ENCODE measurements at places on chromosomes 3 and 15. TPM values are rescaled to one million over a fixed set of nuclear protein-coding genes. Genes with fewer than 3 reads are reported as not detected.

VPS8 gene
- 22.3 TPM for total RNA-seq

GPR87 gene
- not detected for total RNA-seq

TF gene
- total RNA-seq, result 0.08 TPM

CNBP gene
- 251 TPM for total RNA-seq

SIDT1 gene
- total RNA-seq, result 0.13 TPM

SKOR1 gene
- 0.13 TPM for total RNA-seq

GOLGA6D gene
- not detected for total RNA-seq

XIRP1 gene
- total RNA-seq, result not detected

ANKRD34C gene
- total RNA-seq, result not detected

COPS2 gene
- total RNA-seq, result 39.6 TPM

KLHL18 gene
- 13.4 TPM for total RNA-seq

POLR2M gene
- 31.8 TPM for total RNA-seq

SMCO1 gene
- total RNA-seq, result not detected

ATP2B2 gene
- not detected for total RNA-seq

PLA2G4D gene
- total RNA-seq, result not detected

GATA2 gene
- total RNA-seq, result 1.7 TPM

OCA2 gene
- total RNA-seq, result 0.16 TPM

HIGD1A gene
- total RNA-seq, result 78.2 TPM

STRC gene
- not detected for total RNA-seq

SEMA3B gene
- 3.1 TPM for total RNA-seq

SPINT1 gene
- 4.1 TPM for total RNA-seq

C3orf22 gene
- not detected for total RNA-seq

CIDEC gene
- not detected for total RNA-seq

NDN gene
- total RNA-seq, result 172 TPM

CD86 gene
- total RNA-seq, result not detected

OXSM gene
- 12.2 TPM for total RNA-seq

EBLN2 gene
- 1.2 TPM for total RNA-seq

PCOLCE2 gene
- 2.6 TPM for total RNA-seq

PLSCR2 gene
- not detected for total RNA-seq

CCR9 gene
- total RNA-seq, result not detected

GNAT1 gene
- not detected for total RNA-seq

AADAC gene
- 1.3 TPM for total RNA-seq

RTP1 gene
- not detected for total RNA-seq

EXD1 gene
- total RNA-seq, result not detected

EFCC1 gene
- total RNA-seq, result 0.65 TPM

CPNE9 gene
- not detected for total RNA-seq

ZNF774 gene
- 0.91 TPM for total RNA-seq

NR2E3 gene
- total RNA-seq, result not detected

CLEC3B gene
- total RNA-seq, result 0.52 TPM

GATM gene
- total RNA-seq, result 0.96 TPM

SPTBN5 gene
- total RNA-seq, result 0.24 TPM

CATSPER2 gene
- total RNA-seq, result 0.65 TPM

All from epithelial cell of alveolus of lung (primary cell).